ENCODE measurements at places on chromosomes 3 and 15.

DNA sequence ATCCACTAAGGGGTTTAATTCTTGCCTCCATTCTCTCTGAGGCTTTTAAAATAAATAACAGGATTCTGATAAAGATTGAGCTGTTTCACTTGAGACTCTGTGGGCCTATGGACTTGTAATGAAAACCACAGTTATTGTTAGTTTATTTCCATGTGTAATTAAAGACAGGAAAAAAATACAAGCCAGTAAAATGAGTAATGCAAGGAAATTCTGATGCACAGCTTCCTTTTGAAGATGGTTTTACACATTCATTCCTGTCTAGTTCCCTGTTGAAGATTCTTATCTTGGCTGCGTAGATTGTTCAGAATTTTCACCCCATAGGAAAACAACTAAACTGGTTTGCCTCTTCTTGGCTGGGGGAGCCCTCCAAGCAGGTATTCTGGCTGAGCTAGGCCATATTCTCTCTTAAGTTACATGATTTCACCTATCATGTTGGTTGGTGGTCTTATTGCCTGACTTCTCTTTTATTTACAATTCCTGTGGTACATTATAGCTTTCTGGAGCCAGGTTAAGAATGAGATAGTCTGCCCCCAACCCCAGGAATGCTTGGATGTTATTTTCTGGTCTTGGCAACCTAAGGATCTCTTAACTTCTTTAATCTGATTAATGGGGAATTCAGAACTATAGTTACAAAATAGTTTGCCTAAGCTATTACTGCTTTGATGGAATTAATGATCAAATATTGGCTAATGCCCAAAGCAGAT, 67.6 kb downstream of the MITF start:
- DNase-seq, result no peak

DNA sequence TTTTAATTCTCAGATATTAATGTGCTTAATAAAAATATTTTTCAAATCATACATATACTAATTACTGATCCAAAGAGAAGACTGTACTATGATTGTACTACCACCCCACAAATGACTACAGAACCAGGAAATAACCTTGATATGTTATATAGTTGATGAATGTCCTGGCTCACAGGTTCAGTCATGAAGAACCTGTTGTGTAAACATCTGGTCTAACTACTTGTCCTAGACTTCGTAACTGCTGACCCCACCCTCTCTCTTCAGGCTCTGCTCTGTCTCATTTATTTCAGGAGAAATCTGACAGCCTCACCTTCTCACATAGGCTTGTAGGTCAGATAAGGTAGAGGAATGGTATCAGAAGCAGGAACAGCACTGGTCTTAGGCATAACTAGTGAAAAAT, 14.7 kb upstream of the CSTA start:
- no peak for DNase-seq

- DNase-seq, result no peak
These were observed 6.4 kb downstream of the CEP97 start for GRCh38 chr3:101730839-101731238.

DNA sequence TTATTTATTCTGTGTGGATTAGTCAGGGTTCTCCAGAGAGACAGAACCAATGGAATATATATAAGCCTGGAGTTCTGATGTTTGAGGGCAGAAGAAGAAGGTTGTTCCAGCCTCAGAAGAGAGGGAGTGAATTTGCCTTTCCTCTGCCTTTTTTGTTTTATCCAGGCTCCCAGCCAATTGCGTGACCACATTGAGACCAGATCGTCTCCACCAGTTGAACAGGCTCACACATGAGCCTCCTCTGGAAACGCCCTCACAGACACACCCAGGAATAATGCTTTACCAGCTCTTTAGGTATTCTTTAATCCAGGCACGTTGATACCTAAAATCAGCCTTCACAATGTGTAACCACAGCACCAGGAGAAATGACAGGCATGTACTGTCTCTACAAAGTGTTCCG, 923.1 kb downstream of the TBL1XR1 start:
- DNase-seq, result no peak

DNA sequence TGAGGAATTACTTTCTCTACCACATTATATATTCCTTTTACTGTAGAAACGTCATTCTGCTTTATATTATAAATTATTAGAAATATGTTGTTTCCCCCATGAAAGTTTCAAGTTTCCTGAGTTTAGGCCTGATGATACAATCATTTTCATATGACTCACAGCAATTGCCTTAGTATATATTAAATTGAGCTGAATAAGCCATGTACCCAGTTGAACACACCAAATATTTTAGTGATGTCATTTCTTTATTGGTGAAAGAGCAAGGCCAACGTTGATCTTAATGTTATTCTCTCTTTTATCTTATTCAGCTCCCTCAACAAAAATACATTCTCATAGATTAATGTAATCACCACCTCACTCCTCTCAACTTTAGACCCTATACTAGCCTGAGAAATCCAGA, 30.8 kb downstream of the B3GNT5 start:
- DNase-seq, result no peak
